ENCODE measurements at places on chromosomes 6 and 20. TPM values are rescaled to one million over a fixed set of nuclear protein-coding genes. Genes with fewer than 3 reads are reported as not detected.

FLRT3 gene
- total RNA-seq, result 1.6 TPM

SLC17A9 gene
- total RNA-seq, result 2.0 TPM

SPAG4 gene
- 4.7 TPM for total RNA-seq

XKR7 gene
- total RNA-seq, result not detected

POPDC3 gene
- 4.9 TPM for total RNA-seq

TRIM39 gene
- total RNA-seq, result 6.1 TPM

GSTA1 gene
- not detected for total RNA-seq

WFDC8 gene
- total RNA-seq, result not detected

EYS gene
- total RNA-seq, result not detected

BACH2 gene
- total RNA-seq, result 0.52 TPM

RAB32 gene
- total RNA-seq, result 90.6 TPM

NRSN2 gene
- total RNA-seq, result 26.2 TPM

MEP1A gene
- total RNA-seq, result not detected

UBD gene
- total RNA-seq, result 0.09 TPM

Data from bronchial smooth muscle cell (primary cell).